ENCODE measurements at places on chromosomes 1 and 21. TPM values are rescaled to one million over a fixed set of nuclear protein-coding genes. Genes with fewer than 3 reads are reported as not detected.

DNA sequence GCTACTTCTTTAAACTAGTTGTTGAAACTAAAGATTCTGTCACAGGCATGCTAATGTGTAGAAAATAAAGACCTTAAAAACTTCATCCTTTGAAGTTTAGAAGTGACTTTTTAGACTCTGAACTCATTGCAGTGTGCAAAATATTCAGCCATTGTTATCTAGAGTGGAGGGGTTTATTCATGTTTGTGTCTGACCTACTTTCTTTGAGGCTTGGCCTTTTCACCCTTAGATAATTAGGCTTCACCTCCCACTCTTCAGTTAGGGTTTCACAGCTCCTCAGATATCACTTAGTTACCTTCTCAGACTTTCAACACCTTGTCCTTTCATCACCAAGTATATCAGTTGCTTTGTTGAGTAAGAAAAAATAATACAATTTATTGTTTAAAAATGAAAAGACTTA is 75.9 kb downstream of the IVNS1ABP start:
- DNase-seq: no peak

LAD1 gene
- total RNA-seq: 72.5 TPM

DNA sequence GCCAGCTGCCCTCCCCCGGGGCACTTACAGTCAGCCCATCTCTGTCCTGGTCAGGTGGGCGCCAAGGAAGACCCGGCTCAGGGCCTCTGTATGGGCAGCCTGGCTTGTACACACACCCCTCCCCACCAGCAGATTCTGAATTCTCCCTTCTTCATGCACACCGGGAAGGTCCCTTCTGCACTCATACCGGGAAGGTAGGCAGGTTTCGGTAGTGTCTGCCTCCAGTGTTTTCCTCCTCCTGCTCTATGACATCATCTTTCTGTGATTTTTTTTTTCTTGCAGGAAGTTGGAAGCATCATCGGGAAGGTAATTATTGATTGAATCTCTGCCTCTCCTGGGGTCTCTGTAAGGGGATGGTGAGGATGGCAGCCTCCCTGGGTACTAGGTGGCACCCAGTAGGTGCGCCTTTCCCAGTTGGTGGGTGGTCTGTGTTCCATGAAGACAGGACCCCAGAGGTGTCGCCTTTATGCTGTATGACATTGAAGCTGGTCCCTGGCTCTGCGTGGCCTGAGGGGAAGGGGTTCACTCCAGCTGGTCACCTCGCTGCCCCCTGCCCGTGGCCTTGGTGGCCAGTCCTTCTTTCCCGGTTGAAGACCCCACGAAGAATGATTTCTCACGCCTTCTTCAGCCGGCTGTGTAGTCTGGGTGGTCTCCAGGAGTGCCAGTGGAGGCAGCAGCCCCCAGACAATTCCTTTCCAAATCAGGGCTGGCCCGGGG is 82.1 kb upstream of the COL6A1 start:
- DNase-seq: no peak

- no peak for DNase-seq
Measured at GRCh38 chr1:179080866-179081686, 794 bp upstream of the TOR3A start.

GRCh38 chr1:15260418-15261154 is 13.6 kb downstream of the FHAD1 start:
- no peak for DNase-seq

HSD3B2 gene
- not detected for total RNA-seq

PDIK1L gene
- total RNA-seq: 12.3 TPM
